ENCODE measurements at places on chromosomes 11 and 22.

DNA sequence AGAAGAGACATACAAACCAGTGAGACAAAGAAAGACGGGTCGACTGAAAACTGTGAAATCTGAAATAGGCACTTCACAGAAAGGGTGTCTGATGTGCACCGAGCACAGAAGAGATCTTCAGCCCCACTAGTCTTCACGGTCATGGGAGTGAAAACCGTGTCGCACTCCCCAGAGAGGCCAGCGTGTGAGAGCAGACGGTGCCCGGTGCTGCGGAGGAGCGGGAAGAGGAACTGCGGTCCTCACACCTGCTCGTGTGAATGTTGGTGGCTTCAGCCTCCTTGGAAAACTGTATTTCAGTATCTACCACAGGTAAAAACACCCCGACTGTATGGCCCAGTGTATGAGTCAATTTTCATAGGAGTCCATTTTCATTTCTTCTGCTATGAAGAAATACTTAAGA lies 382.9 kb downstream of the BRD1 start:
- DNase-seq: no peak

DNA sequence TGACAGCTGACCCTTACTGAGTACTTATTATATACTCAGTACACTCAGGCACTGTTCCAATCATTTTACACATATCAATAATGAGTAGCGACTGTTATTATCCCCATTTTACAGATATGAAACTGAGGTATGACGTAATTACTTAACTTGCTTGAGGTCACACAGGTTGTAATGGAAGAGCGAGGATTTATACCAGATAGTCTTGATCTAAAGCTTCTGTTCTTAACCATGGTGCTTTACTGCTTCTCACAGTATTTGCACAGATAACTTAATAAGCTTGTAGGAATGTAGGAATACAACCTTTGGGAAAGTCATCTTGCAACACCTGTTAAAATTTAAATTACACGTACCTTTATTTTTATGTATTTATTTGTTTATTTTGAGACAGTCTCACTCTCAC lies 31.7 kb upstream of the TMEM135 start:
- DNase-seq: no peak

DNA sequence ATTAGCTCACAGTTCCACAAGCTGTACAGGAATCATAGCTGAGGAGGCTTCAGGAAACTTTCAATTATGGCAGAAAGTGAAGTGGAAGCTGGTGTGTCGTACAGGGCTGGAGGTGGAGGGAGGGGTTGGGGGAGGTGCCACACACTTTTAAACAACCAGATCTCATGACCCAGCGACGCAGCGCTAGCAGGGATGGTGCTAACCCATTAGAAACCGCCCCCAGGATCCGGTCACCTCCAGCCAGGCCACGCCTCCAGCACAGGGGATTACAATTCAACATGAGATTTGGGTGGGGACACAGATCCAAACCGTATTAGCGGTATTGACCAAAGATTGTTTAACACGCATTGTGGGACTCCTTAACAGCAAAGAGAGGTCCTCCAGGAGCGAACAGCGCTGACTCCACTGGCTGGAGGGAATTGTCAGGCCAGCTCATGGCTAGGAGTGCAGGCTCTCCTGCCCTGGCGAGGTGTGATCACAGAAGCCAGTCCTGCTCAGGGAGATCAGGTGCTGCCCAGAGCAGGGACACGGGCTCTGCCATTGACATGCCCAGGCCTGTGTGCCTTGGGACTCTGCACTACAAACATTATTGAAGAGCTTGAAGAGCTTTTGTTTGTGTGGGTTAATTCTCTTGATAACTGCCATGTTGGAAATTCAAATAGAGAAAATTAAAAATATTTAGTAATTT lies 215.3 kb downstream of the TBC1D22A start:
- no peak for DNase-seq

- DNase-seq: no peak
Measured at GRCh38 chr22:42883970-42884369, 26.9 kb upstream of the ARFGAP3 start.

- DNase-seq: no peak
Measured at GRCh38 chr22:42928969-42929837, 72.1 kb upstream of the ARFGAP3 start.

- no peak for DNase-seq
Measured at GRCh38 chr11:64884019-64884418, 5.6 kb upstream of the EHD1 start.

All from activated CD4-positive, alpha-beta memory T cell treated with anti-CD3 and anti-CD28 coated beads for 36 hours (primary cell).